ENCODE measurements at places on chromosomes 16 and 17. TPM values are rescaled to one million over a fixed set of nuclear protein-coding genes. Genes with fewer than 3 reads are reported as not detected.

- peaks cover 39% of the 10 kb centered on the region for H3K27me3 ChIP-seq
- H3K4me3 ChIP-seq, result peak overlapping the region; percentile 53
- no peak overlapping the region for H3K27ac ChIP-seq
- no peaks in the 10 kb centered on the region for H3K36me3 ChIP-seq
Observed at GRCh38 chr17:79842136-79842655, 3.0 kb upstream of the CBX4 start.

DNA sequence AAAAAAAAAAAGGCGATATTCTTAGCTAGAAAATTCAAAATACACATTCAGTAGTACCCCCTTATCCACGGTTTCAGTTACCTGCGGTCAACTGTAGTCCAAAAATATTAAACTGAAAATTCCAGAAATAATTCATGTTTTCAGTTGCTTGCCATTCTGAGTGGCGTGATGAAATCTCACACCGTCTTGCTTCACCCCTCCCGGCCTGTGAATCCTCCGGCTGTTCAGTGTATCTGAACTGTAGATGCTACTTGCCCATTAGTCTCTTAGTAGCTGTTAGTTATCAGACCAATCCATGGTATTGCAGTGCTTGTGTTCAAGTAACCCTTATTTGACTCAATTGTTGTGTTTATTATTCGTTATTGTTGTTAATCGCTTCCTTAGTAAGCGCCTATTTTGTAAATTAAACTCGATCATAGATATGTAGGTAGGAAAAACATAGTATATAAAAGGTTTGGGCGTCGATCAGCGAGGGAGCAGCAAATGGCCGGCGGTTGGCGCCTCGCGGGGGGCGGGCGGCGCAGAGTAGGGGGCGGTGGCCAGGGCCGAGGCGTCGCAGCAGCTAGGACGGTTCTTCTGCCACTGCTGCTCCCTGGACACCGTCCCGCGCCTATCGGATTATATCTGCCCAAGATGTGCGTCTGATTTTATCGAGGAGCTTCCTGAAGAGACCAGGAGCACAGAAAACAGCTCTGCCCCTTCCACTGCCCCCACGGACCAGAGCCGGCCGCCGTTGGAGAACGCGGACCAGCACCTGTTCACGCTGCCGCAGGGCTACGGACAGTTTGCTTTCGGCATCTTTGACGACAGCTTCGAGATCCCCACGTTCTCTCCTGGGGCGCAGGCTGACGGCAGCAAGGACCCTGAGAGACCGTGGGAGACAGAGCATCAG, 39.8 kb upstream of the AKAP1 start:
- H3K4me3 ChIP-seq, result no peak overlapping the region
- no peaks in the 10 kb centered on the region for H3K27me3 ChIP-seq
- H3K4me1 ChIP-seq, result no peaks in the 10 kb centered on the region
- no peak overlapping the region for H3K27ac ChIP-seq
- no peaks in the 10 kb centered on the region for H3K36me3 ChIP-seq

DNA sequence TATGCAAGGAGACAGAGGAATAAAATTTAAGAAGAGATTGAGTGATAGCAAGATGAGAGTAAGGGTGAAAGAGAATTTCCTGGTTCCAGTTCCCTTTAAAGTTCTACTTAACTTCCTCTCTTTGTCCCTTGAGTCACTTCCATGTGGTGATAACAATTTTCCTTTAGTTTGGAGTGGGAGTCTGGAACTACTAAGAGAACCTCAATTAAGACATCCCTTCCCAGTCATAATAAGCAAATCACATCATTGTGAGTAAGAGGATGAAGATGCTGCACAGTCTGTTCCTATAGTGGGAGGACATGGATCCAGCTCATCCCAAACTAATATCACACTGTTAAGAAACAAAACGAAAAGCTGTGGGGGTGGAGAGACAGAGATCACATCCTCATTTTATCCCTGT, 24.4 kb downstream of the TBX21 start:
- DNase-seq, result no peak
- H3K36me3 ChIP-seq, result no peaks in the 10 kb centered on the region
- H3K27ac ChIP-seq, result no peak overlapping the region
- no peak overlapping the region for H3K4me3 ChIP-seq
- H3K27me3 ChIP-seq, result peaks cover 18% of the 10 kb centered on the region

DNA sequence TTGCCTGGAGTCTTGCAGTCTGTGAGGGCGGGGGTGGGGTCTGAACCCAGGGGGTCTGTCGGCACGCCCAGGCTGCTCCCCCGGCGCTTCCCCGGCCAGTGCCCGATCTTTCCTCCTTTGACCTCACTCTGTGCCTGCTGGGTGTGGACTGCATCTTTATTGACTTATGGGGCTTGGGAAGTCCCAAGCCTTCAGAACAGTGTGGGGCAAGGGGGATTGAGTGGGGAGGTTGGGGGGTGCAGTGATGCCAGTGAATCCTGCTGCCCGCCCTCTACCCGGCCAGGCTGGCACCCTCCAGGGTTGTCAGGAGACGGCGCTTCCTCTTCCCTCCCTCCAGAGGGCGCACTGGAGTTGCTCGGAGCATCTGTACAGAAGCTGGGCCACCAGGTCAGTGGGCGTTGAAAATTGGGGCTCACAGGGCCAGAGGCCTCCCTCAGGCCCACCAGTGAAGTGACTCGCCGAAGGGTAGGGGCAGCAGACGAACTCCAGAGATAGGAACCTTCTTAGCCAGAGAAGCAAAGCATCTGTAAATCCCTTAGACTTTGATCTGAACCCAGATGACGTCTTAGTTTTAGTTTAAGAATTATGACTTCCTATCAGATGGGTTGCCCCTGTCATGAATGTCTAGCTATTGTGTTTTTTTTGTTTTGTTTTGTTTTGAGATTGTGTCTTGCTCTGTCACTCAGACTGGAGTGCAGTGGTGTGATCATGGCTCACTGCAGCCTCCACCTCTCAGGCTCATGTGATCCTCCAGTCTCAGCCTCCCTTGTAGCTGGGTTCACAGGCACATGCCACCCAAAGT, 184.8 kb upstream of the CIBAR2 start:
- DNase-seq, result peak; percentile 72
- no peaks in the 10 kb centered on the region for H3K27me3 ChIP-seq
- H3K4me1 ChIP-seq, result no peaks in the 10 kb centered on the region

DNA sequence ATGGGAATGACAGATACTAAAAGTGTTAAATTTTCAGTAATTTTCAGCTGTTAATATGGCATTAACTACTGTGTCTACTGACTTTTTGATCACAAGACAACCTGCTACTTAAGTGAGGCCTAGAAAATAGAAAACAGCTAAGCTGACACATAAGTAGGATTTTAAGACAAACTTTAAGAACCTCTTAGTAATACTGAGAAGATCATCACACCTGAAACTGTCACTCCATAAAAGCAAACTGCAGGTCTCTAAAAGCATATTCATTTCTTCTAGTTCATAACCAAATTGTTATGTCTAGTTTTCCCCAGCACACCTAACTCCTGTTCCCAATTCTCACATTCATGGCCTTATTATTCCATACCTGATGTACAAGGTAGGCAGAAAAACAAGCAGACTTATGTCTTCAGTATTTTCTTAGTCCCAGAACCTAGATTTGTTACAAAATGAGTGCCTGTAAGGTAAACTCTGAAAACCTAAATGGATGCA, 8.0 kb downstream of the SRSF1 start:
- H3K27me3 ChIP-seq, result no peaks in the 10 kb centered on the region
- no peak overlapping the region for H3K27ac ChIP-seq
- H3K4me3 ChIP-seq, result no peak overlapping the region
- peaks cover 70% of the 10 kb centered on the region for H3K36me3 ChIP-seq
- peaks cover 19% of the 10 kb centered on the region for H3K4me1 ChIP-seq
- DNase-seq, result no peak

GRCh38 chr17:71460943-71461342, 659.9 kb upstream of the SOX9 start:
- DNase-seq, result no peak
- no peaks in the 10 kb centered on the region for H3K27me3 ChIP-seq
- no peak overlapping the region for H3K4me3 ChIP-seq
- no peaks in the 10 kb centered on the region for H3K36me3 ChIP-seq

DNA sequence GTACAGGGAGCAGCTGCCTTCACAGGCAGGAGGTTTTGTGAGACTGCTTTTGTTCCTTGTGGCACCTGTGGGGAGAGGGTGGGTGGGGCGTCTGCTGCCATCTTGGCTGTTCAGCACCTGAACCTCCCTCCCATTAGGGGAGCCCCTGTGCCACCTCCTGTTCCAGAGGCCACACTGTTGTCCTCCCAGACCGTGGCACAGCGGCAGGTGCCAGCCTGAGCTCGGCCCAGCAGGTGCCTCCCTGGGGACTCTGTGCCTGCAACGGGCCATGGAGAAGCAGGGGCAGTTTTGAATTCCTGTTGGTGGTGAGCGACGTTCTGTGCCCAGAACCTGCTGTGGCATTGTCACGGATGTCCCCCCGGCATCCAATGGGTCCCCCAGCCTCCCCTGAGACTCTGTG, 9.9 kb downstream of the LGALS3BP start:
- no peak overlapping the region for H3K27ac ChIP-seq
- peaks cover 22% of the 10 kb centered on the region for H3K4me1 ChIP-seq
- H3K4me3 ChIP-seq, result no peak overlapping the region
- no peaks in the 10 kb centered on the region for H3K27me3 ChIP-seq
- H3K36me3 ChIP-seq, result peaks cover 46% of the 10 kb centered on the region

DNA sequence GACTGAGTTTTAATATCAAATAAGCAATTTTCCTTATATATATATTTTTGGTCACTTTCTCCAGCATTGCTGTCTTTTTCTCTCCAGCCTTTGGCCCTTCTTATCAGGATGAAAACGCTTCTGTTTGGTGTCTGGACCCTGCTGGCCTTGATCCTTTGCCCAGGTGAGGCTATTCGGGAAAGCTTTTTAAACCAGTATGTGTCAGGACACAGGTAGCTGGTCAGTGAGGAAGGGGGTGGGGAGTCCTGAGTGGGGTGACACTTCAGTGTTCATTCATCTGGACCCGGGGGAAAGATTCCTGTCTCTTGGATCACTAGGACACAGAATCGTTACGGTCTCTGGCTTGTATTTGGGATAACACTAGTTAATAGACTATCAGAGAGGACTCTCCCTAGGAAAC, 12.2 kb upstream of the SMARCD2 start:
- H3K4me3 ChIP-seq, result no peak overlapping the region
- no peak overlapping the region for H3K27ac ChIP-seq
- H3K4me1 ChIP-seq, result no peaks in the 10 kb centered on the region
- no peaks in the 10 kb centered on the region for H3K36me3 ChIP-seq

GRCh38 chr16:68781784-68782183, 44.7 kb downstream of the CDH1 start:
- H3K4me1 ChIP-seq, result no peaks in the 10 kb centered on the region
- H3K36me3 ChIP-seq, result no peaks in the 10 kb centered on the region
- no peaks in the 10 kb centered on the region for H3K27me3 ChIP-seq
- no peak overlapping the region for H3K27ac ChIP-seq

DNA sequence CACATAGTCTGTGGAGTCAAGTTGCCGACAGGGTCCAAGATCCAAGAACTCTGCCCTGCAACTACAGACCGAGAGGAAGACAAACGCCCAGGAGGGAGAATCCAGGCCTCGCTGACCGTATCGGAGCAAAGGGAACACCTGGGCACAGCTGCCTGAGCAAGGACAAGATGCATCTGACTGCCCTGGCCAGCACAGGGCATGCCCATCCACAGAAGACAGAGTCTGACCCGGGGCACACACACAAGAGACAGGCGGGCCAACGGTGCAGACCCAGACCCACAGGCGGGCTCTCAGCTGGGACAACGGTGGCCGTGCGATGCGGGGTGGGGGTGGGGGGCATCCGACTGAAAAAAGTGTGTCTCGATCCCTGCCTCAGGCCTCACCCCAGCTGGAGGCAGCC, 6.2 kb downstream of the RAB40B start:
- no peak for DNase-seq
- H3K4me1 ChIP-seq, result peaks cover 5% of the 10 kb centered on the region
- H3K27ac ChIP-seq, result no peak overlapping the region
- peaks cover 8% of the 10 kb centered on the region for H3K36me3 ChIP-seq

DNA sequence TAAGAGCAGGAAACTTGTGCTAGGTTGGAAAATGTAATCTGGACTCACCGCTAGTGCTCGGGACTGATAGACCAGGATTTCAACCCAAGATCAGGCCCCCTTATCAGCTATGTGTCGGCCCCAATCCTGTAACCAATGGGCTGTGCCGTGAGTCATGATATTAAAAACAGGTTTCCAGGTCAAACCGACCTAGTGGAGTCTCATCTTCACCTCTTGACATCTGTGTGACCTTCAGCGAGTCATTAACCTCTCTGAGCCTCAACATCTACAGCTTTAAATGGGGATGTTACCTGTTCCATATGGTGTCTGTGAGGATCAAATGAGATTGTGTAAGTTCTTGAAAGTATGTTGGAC, 512 bp downstream of the PMM2 start:
- peaks cover 34% of the 10 kb centered on the region for H3K36me3 ChIP-seq
- H3K4me1 ChIP-seq, result no peaks in the 10 kb centered on the region
- H3K27ac ChIP-seq, result peak overlapping the region; percentile 88
- peak; percentile 29 for DNase-seq

- H3K27ac ChIP-seq, result no peak overlapping the region
- H3K4me1 ChIP-seq, result no peaks in the 10 kb centered on the region
- H3K36me3 ChIP-seq, result no peaks in the 10 kb centered on the region
- no peak overlapping the region for H3K4me3 ChIP-seq
- DNase-seq, result no peak
Observed at GRCh38 chr16:20681821-20682760, 15.4 kb downstream of the ACSM1 start.

- H3K27me3 ChIP-seq, result no peaks in the 10 kb centered on the region
- H3K36me3 ChIP-seq, result peaks cover 7% of the 10 kb centered on the region
- no peak overlapping the region for H3K4me3 ChIP-seq
Observed at GRCh38 chr16:89859615-89860007, 13.8 kb upstream of the TCF25 start.

DNA sequence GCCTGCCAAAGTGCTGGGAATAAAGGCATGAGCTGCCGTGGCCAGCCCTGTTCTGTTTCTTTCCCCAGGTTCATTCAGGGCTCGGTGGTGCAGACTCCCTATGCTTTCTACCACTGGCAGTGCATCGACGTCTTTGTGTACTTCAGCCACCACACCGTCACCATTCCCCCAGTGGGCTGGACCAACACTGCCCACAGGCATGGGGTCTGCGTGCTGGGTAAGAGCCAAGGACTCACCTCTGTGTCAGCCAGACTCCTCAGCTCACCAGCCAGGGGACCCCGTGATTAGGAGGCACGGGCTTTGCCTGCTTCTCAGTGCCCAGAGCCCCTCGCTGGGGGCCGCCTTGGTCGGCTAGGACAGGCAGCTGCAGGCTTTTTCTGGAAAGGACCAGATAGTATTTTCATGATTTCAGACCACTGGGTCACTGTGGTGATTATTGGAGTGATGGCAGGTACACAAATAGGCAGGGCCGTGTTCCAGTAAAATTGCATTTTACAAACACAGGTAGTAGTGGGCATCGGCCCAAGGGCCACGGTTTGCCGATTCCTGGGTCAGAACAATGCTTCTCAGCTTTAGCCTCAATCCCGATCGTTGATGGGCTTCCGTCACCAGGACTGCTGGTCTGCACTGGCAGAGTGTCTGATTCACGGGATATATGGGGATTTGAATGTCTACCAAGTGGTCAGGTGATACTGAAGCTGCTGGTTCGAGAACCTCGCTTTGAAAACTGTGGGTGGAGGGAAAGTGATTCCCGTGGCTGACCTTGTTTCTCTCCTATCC, 5.0 kb downstream of the ENGASE start:
- H3K4me3 ChIP-seq, result no peak overlapping the region
- peaks cover 42% of the 10 kb centered on the region for H3K36me3 ChIP-seq
- peak; percentile 27 for DNase-seq
- H3K4me1 ChIP-seq, result no peaks in the 10 kb centered on the region

The DRC3 gene
- polyA plus RNA-seq, result 3.6 TPM

The NAE1 gene
- 33.8 TPM for polyA plus RNA-seq

The CA7 gene
- 0.12 TPM for polyA plus RNA-seq

The TRPV2 gene
- polyA plus RNA-seq, result 11.0 TPM

The OGFOD3 gene
- polyA plus RNA-seq, result 57.1 TPM

The RAB40C gene
- polyA plus RNA-seq, result 13.0 TPM

The SKAP1 gene
- polyA plus RNA-seq, result not detected

The SHISA6 gene
- not detected for polyA plus RNA-seq

The TMC7 gene
- 0.93 TPM for polyA plus RNA-seq

The NPIPB2 gene
- polyA plus RNA-seq, result 4.7 TPM

The VMP1 gene
- polyA plus RNA-seq, result 338 TPM
